Neural crest cell (in vitro differentiated cells): ENCODE measurements at places on chromosomes 7 and 10. TPM values are rescaled to one million over a fixed set of nuclear protein-coding genes. Genes with fewer than 3 reads are reported as not detected.
A peak's percentile ranks its signal among the peaks of the same experiment; 100 is the strongest.

- DNase-seq = no peak
Measured at GRCh38 chr10:62690703-62691102, 113.8 kb upstream of the ADO start.

- DNase-seq = no peak
Measured at GRCh38 chr10:66148312-66148711, 777.5 kb upstream of the LRRTM3 start.

DNA sequence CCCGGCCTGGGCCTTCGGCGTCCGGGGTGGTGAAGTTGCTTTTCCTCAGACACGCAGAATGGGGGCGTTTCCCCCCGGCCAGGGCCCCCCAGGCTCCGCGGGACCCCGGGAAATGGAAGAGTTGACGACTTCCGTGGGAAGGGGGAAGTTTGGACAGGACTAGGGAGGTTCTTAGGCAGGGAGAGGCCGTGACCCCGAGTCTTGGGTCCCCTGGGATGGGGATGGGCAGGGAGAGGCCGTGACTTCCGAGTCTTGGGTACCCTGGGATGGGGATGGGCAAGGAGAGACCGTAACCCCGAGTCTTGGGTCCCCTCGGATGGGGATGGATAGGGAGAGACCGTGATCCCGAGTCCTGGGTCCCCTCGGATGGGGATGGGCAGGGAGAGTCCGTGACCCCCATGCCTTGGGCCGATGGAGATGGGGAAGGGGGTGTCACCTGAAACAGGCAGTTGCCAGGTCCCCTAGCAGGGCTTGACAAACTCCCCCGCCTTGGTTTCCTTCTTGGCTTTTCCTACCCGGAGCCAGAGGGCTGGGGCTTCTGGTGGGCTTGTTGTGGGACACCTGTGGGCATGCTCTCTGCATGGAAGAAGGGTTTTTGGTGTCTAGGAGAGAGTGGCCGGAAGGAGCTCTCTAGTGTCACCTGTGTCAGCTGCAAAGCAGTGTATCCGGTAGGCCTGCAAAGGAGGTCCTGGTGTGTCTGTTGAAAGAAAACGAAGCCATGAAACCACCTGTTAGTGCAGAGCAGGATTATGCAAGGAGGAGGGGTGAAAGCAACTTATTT lies 1.1 kb downstream of the TRRAP start:
- no peak for DNase-seq

DNA sequence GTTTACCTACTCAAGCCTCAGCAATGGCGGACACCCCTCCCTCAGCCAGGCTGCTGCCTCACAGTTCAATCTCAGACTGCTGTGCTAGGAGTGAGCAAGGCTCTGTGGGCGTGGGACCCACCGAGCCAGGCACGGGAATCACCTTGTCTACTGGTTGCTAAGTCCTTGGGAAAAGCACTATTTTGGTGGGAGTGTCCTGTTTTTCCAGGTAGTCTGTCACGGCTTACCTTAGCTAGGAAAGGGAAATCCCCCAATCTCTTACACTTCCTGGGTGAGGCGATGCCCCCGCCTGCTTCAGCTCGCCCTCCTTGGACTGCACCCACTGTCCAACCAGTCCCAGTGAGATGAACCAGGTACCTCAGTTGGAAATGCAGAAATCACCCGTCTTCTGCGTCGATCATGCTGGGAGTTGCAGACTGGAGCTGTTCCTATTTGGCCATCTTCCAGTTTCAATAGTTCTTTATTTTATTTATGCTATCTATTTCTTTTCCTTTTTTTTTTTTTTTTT lies at the start of gene HYAL4:
Gene HYAL4 (plus strand): TSS at position 458 of the 508 bp plus-strand sequence. CDS start 23,105 bp downstream, outside the sequence.
- DNase-seq = no peak

- no peak for DNase-seq
Measured at GRCh38 chr10:132574783-132575319, 37.3 kb downstream of the INPP5A start.

- DNase-seq = no peak
Measured at GRCh38 chr10:99548041-99548530, 15.3 kb downstream of the NKX2-3 start.

- no peak for DNase-seq
Measured at GRCh38 chr7:50342616-50343114, 38.1 kb downstream of the IKZF1 start.

DNA sequence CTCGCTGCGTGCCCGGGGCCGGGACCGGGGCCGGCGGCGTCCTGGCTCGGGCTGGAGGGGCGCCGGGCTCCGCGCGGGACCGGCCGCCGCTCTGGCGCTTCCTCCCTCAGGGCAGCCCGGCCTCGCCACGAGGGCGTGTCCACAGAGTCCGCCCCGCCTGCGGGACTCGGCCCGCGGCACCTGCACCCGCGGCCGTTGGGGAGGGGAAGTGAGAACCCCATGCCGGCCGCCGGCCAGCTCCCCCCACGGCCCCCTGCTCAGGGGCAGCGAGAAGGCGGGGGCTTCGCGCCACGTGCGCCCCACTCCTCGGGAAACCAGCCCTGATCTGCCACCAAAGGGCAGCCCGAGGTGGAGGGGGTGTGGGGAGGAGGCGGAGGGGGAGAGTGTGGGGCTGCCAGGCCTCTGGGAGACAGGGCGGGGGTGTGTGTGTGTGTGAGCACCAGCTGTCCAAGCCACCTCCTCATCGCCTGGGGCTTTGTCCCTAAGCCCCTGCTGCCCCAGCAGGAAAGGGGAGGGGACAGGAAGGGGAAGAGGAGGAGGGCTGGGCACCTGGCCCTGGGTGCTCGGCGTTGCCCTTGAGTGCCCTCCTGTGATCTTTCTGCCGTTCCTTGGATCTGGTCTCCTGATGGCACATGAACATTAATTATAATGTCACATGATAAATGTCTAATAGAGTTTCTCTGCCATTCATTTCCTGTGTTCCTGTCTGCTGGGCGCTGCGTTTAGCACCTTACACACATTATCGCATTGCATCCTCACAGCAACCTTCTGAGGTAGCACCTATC lies at the start of gene PIK3AP1:
Gene PIK3AP1 (minus strand): TSS at position 93 of the 785 bp plus-strand sequence. CDS start 120 bp downstream, outside the sequence.
- peak; percentile 16 for DNase-seq

DNA sequence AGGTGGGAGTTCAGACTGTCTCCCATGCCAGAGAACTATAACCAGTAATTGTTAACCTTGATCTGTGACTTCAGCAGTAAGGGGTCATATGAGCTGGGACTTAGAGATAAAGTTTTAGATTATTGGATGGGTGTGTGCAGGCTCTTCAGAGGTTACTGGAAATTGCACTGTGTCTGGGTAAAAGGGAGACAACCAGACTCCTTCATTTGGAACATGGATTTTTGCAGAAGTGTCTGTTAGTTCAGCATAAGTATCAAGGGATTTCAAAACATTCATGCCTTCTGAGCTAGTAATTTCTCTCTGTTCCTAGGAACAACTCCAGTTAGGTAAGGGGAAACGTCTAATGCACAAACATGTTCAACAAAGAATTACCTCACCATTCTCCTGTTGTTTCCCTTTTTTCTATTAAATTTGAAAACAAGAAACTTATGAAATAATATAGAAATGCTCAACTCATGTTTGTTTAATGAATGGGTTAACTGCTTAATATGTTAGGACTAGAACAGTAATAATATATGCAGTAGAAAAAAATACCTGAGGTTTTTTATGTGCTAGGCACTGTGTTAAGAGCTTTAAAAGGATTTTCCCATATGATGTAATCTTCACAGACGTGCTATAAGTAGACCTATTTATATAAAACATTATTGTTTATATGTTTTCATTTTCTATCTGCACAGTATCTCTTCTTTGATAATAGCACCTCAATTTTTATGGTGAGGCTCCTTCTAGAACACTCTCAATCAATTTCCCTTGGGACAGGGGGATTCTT lies 233.0 kb downstream of the CACNA2D1 start:
- DNase-seq = no peak

DNA sequence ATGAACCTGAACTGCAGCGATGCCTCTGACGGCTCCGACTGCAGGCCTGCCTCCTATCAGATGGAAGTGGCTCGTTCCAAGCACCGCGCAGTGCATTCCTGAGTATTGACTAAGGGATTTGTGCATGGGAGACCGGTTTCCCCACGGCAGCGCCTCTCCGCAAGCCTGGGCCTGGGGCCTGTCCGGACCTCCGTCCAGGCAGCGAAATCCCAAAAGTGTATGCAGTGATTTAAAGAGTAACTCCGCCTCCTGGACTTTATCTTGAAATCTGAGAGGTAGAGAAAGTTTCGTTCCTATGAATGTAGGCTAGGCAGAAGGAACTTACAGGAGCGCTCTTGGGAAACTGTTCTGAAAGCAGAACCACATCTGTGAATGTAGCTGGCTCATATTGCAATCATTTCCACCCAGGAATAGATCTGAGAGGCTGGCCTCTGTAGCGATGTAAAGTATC lies 106.2 kb upstream of the CELF2 start:
- peak; percentile 5 for DNase-seq

GRCh38 chr10:454860-455259 lies 234.6 kb downstream of the DIP2C start:
- no peak for DNase-seq

GRCh38 chr7:55147101-55147500 lies 128.3 kb downstream of the EGFR start:
- DNase-seq = no peak

DNA sequence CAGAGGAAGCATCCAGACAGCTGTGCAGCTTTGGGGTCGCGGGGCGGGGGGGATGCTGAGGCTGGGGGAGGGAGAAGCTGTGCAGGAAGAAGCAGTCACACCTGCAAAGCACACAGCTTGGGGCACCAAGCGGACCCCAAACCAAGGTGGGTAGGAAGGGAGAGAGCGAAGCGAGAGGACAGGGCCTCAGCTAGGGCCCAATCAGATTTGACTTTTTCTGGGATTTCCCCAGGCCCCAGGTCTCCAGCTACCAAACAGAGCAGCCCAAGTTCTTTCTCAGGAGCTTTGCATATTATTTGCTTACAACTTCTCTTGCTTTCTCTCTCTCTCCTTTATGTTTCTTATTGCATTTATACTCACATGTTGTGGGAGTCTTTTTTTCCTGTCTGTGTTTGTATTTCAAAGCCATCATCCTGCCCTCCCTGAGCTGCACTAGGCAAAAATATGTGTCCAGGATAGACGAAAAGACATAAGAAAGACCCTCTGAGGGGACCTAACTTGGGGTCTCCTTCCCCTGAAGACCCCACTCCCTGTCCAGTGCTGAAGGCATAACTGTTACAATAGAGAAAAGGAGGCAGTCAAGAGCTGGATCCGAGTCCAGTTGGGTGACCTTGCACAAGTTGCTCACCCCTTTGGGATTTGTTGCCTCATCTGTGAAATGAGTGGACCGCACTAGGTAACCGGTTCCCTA lies 50.6 kb upstream of the SMNDC1 start:
- DNase-seq = no peak

DNA sequence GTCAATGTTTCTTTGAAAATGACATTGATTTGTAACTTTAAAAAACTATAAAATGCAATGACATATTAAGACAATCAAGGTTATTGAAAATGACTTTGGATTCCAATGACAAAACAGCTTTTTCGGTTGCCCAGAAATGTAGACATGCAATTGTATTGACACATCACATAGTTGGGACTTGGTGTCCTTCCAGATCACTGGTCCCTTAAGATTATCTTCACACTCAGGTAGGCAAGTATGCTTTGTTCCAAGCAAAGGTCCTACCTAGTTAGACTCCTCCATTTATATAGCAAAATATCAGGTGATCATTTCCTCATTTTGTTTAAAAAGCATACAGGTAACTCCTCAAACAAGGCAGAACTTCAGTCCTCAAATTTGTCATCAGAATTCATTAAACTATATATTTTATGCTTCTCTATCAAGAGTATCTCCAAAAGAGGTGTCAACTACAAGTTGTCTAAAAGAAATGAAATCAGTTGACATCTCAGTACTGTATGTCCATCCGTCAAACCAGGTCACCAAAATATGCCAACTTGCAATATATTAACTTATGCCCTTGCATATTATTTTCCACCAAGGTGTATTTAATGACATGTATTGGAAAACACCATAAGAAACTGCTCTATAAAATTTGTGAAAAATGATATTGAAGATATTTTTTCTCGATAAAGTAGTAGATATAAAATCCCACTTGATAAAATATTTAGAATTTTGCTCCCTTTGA lies 64.6 kb downstream of the TSPAN12 start:
- DNase-seq = no peak

The RPEL1 gene
- not detected in 2 replicates for total RNA-seq

The SEMA3C gene
- 36.6 and 36.9 TPM in 2 replicates for total RNA-seq

The CACNA2D1 gene
- total RNA-seq = 3.1 and 4.5 TPM in 2 replicates

The CXCL12 gene
- 3.6 and 4.0 TPM in 2 replicates for total RNA-seq

The IL6 gene
- total RNA-seq = not detected in 2 replicates

The SH2B2 gene
- total RNA-seq = 13.3 and 16.4 TPM in 2 replicates

The TMEM213 gene
- total RNA-seq = not detected in 2 replicates

The ARL3 gene
- 32.5 and 34.6 TPM in 2 replicates for total RNA-seq

The LRGUK gene
- total RNA-seq = 1.0 and 1.1 TPM in 2 replicates

The SFRP4 gene
- not detected in 2 replicates for total RNA-seq

The LRRD1 gene
- 0.57 and 0.58 TPM in 2 replicates for total RNA-seq

The MSS51 gene
- total RNA-seq = 2.1 and 2.6 TPM in 2 replicates

The BUB3 gene
- 171 and 182 TPM in 2 replicates for total RNA-seq

The C10orf105 gene
- 0.12 and 0.20 TPM in 2 replicates for total RNA-seq

The INA gene
- 36.4 and 39.7 TPM in 2 replicates for total RNA-seq
